ENCODE measurements at places on chromosomes 13 and 19.
A peak's percentile ranks its signal among the peaks of the same experiment; 100 is the strongest.

GRCh38 chr13:111239764-111240670, 80.4 kb upstream of the TEX29 start:
- DNase-seq = no peak

DNA sequence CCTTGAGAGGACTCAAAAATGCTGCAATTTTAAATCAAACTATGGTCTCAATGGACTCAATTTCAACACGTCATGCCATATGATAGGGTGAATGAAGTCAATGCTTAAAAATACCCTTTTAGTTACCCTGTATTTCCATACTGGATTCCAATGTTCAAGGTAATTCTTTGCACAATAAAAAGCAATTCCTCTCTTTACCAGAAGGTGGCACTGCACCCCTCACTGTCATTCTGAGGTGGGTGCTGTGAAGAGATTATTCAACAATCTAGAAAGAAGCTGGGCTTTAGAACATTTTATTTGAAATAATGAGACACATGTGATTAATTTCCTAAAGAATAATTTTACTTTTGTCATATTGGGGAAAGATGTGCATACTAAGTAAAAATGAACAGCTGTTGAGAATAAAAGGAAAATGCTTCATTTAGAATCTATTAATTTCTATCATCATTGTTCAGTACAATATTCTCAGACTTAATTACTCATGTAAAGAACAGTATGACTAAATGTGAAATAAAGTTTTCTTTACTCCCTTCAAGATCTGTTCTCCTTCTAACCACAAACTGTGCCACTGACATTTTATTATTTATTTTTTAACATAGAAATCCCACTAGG, 789.1 kb downstream of the GPC5 start:
- DNase-seq = peak; percentile 45

DNA sequence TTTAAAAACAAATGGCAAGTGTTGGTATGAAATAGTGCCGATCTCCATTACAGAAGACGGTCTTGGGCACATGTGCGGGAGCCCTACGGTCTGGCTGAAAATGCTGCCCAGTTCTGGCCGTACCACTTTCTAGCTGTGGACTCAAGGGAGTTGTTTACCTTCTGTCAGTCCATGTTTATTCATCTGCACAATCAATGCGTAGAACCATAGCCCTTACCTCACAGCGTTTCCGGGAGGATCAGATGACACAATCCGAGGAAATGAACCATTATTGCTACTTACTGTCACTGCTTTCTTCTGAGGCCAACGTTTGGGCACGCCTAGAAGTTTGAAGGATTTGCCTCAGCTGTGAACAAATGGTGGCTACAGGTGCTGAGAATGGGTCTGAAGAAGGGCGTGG, 31.2 kb downstream of the GADD45B start:
- peak; percentile 51 for DNase-seq

- peak; percentile 71 for DNase-seq
These were observed 45.7 kb upstream of the TDRD3 start for GRCh38 chr13:60351326-60351725.

- DNase-seq = no peak
These were observed 12.5 kb upstream of the NCR1 start for GRCh38 chr19:54893406-54893805.

GRCh38 chr13:39047560-39047959, 9.3 kb downstream of the NHLRC3 start:
- no peak for DNase-seq

- DNase-seq = no peak
These were observed 60.7 kb downstream of the SLC6A16 start for GRCh38 chr19:49264258-49264657.

GRCh38 chr13:114315074-114315785, 927 bp downstream of the CHAMP1 start:
- no peak for DNase-seq

- DNase-seq = peak; percentile 98
These were observed 21.5 kb upstream of the GARRE1 start for GRCh38 chr19:34232566-34233481.

GRCh38 chr19:20154636-20155035, 12.4 kb upstream of the ZNF486 start:
- no peak for DNase-seq

Measured in fibroblast of skin of back (primary cell).